Epithelial cell of proximal tubule (primary cell): ENCODE measurements at places on chromosomes 1 and 21. TPM values are rescaled to one million over a fixed set of nuclear protein-coding genes. Genes with fewer than 3 reads are reported as not detected.

DCST2 gene
- 0.12 TPM in 1 of 2 replicates, not detected in the other for total RNA-seq

THBS3 gene
- 4.9 and 13.2 TPM in 2 replicates for total RNA-seq

DNA sequence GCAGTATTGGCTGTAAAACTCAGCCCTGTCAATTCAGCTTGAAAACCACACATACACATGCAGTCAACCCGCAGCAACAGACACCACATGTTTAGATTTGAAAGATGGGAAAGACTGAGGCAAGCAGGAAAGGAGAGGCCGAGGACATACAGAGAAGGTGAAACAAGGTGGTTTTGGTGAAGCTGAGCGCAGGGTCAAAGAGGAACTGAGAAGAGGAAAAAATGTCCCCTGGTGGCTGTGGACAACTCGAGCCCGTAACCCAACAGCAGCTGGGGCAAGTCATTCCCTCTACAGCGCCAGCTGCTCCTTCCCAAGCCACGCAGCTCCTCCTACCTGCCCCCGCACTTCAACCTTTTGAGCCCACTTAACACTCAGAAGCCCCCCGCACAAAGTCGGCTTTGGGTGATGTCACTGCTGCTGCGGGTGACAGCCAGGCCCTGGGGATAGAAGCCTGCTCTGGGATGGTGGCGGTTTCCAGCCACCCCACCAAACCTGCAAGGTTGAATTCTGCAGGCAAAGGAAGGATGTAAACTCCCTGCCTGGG, 63.0 kb downstream of the KCNN3 start:
- no peak for DNase-seq

DNA sequence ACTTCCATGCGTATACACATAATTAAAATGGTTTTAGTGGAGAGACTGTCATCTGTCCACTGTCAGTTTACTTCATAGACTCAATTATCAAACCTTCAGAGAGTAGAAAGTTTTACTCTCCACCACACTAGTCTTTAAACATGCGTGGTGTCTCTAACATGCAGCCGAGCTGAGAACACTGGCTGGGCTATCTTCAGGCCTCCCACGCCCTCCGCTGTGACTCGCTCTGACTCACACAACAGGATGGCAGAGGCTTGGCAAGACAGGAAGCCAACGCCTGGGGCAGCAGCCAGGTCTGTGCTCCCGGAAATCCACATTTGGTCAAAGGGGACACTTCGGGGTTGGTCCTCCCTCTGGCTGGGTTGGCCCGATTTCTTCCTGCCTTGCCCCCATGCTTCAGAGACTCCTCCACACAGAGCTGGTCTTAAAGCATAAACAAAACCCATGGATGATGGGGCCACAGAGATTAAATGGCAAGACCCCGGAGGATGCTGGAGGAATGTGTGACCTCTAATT, 22.7 kb upstream of the IFNGR2 start:
- peak; percentile 80 for DNase-seq

BRINP2 gene
- total RNA-seq, result 0.14 TPM in 1 of 2 replicates, not detected in the other

DNA sequence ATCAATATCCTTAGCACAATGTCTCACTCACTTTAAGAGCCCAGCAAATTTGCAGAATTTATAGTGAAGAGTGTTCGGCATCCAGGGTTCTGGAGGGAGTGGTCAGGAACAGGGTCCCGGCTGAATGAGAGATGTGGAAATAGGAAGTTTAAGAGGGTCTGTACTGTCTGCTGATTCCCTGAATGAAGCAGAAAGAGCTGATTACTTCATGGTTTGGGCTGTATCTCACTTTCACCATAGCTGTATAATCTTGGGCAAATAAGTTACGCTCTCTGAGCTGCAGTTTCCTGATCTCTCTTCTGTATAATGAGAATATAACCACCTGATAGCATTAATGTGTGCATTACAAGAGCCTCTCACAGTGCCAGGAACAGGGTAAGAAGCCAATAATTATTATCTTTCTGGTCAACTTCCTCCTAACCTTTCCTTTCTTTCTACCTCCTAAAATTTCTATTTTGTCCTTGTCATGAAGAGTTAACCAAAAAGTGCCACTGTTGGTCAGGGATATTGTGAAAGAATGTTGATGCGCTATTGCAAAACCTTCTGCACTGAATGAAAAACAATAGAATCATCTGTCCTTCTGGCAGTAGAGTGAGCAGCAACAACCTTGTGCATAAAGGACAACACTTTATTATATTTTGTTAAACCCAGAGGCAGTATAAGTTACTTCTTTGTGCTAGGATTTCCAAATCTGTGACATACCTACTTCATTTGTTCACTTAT, 14.7 kb upstream of the PTGFR start:
- no peak for DNase-seq

- peak; percentile 91 for DNase-seq
Observed at GRCh38 chr1:224203243-224204016, 20.4 kb downstream of the DEGS1 start.

- DNase-seq, result peak; percentile 82
Observed at GRCh38 chr1:176656257-176656995, 193.5 kb downstream of the PAPPA2 start.

MMP23B gene
- 3.5 and 15.0 TPM in 2 replicates for total RNA-seq

DNA sequence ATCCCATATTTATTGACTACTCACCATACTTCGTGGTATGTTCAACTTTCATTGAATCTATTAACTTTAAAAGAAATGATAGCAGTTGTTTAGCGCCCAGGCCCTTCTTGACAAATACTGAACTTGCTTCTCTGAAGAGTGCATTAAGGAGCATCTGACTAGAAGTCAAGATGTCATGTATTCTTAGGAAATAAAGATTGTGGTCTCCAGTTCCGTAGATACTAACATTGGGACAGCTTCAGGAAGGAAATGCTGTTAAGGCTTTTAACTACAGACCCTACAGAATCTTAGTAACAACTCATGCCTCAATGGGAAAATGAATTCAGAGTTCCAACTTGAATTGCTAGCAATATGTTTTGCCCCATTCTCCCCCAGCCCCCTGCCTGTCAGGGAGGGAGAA, 14.8 kb downstream of the LYST start:
- DNase-seq, result no peak

DNA sequence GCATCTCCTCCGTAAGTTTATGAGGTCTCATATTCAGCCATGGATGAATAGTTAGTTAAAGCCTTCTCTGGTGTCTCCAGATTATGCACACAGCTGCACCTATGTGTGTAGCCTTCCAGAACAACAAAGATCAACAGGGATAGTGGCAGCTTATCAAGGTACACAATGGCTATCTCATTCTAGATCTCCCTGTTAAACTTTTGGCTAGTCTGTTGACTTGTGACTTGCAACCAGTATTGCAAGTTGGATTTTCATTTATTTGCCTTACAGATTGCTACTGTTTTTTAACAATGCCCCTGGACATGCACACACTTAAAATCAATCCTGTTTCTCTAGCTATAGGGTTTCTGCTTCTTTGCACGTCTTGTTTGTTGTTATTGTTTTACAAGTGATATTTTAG, 363.2 kb downstream of the OMA1 start:
- no peak for DNase-seq

DYNLT4 gene
- total RNA-seq, result 0.29 TPM in 1 of 2 replicates, not detected in the other

GRCh38 chr1:107100331-107100984, 40.4 kb upstream of the NTNG1 start:
- no peak for DNase-seq

CSMD2 gene
- 0.07 and 0.98 TPM in 2 replicates for total RNA-seq

DNA sequence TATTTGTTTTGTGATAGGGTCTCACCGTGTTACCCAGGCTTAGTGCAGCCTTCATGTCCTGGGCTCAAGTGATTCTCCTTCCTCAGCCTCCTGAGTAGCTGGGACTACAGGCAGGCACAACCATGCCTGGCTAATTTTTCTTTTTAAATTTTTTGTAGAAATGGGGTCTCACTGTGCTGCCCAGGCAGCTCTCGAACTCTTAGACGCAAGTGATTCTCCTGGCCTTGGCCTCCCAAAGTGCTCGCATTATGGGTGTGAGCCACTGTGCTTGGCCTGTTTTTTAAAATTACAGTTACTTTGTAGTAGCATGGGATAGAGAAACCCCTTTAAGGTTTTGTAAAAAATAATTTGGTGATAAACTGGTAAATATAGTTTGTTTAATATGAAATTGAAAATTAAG, 69.9 kb downstream of the RPS6KC1 start:
- DNase-seq, result no peak

DNA sequence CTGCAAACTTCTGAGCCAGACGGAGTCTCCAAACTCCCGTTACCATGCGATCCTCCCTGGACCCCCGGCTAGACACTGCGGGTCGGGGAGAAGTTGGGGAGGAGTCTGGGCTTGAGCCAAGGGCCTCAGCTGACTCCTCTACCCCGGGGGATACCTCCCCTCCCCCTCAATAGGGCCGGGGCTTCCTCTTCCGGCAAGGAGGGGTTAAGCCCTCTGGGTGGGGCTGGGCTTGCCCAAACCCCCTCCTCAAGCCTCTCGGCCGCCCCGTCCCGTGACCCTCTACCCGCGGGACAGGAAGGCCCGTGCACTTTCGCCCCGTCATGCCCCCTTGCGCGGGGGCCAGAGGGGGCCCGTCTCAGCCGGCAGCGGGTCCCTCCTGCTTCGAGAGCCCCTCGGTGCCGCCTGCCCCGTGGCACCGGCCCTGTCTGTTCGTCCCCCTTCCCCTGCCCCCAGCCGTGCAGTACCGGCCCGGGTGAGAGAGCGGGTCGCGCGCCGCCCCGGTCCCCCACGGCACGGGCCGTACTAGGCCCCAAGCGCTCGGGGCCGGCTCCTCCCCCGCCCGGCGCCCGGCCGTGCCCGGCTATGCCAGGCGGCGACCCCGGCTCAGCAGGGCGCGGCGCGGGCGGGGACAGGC, 652 bp downstream of the ARL8A start:
- DNase-seq, result no peak

DNA sequence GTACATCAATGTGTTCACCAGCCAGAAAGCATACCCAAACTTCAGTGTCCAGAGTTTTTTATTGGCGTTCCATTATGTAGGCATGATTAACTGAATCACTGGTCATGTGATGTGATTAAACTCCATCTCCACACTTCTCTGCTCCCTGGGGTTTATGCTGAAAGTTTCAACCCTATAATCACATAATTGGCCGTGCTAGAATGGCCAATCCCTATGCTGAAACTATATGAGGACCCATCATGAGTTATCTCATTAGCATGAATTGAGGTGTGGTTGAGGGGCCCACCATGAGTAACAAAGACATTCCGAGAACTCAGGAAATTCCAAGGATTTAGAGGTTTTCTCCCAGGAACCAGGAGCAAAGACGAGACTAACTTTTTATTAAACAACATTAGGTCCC, 31.8 kb upstream of the FBXO28 start:
- DNase-seq, result no peak

GRCh38 chr1:84101204-84101603, 42.9 kb upstream of the PRKACB start:
- DNase-seq, result no peak

DNA sequence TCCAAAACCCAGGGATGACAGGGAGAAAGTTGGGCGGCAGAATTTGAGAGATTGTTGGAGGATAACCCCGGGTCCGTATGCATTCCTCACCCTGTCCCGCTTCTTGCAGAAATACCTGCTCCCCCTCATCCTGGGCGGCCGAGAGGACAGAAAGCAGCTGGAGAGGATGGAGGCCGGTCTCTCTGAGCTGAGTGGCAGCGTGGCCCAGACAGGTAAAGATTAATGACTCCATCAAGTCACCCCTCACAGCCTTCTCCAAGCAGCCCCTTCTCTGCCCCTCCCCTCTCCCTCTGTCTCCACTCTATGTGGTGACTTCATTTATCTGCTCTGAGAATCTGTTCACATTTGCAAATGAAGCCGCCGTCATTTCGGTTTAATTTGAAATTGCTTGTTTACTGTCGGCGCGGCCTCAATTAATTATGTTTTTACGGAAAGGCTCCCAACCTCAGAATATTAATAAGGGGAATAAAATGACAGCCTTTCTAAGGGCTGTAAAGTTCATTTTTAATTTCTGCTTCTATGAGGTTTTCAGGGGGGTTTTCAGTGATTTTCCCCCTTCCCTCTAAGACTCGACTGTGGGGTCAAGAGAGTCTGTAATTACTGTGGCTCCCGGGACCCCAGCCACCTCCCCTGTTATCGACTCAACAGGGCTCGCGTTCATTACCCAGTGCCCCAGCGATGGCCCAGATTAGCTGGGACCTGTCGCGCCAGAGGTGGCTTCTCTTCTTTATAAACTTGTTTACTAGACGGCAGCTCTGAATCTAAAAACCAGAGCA, 148.3 kb downstream of the PEX14 start:
- no peak for DNase-seq

TMEM39B gene
- 1.2 and 5.2 TPM in 2 replicates for total RNA-seq

DNA sequence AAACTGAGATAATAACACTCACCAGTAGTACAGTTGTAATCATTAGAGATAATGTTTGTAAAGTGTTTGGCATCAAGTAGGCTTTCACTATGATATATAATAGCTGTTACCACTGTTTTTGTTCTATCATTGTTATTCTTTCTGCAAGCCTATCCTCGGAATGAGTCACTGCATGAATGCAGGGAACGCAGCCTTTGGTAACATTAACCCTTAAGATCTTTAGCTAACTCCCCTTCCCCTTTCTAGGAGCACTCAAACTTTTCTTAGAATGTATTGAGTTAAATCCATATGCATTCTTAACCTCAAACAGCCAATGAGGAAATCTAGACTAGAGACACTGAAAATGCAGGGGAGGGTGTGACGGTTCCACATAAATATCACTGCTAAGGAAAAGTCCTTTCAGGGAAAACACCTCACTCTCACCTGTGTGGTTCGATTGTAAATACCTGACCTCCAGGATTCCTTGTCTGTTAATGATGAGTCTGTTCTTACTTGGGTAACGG, 467.3 kb downstream of the SETD4 start:
- DNase-seq, result no peak

ERMAP gene
- total RNA-seq, result 3.6 and 8.4 TPM in 2 replicates

DNA sequence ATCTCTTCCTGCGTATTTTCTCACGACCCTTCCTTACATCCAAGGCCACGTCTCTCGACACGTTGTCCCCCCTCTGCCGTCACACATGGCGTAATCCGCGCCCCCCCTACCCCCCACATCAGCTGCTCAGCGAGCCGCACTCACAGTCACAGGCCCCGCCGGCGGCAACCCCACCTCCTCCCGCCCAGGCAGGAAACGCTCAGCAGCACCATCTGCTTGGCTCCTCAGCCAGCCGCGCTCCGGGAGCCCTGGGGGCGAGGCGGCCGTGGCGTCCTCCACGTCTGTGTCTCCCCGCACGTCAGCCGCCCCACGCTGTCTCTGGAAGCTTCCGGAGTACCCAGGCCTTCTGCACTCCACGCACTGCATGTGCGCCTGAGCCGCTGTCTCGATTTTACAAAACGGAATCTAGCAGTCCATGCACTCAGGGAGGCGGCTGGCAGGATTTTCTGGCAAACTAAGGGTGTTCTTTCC, 64.6 kb downstream of the SIK1 start:
- DNase-seq, result no peak

DNA sequence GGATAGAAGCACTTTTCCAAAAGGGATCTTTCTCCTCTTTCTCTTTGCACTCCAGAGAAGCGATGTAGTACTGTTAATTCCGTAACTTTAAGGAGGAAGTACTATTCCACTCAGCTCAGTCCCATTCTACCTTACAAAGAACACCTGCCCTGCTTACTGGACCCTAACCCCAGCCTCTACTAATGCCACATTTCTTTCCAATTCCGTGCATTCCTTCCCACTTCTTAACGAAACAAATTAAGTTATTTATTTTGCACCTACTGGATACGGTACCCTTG, 511 bp downstream of the NDC1 start:
- DNase-seq, result no peak
